ENCODE measurements at places on chromosomes 1 and 21. TPM values are rescaled to one million over a fixed set of nuclear protein-coding genes. Genes with fewer than 3 reads are reported as not detected.

The HES2 gene
- not detected for total RNA-seq

The ZNF648 gene
- not detected for total RNA-seq

The GUCA2B gene
- not detected for total RNA-seq

DNA sequence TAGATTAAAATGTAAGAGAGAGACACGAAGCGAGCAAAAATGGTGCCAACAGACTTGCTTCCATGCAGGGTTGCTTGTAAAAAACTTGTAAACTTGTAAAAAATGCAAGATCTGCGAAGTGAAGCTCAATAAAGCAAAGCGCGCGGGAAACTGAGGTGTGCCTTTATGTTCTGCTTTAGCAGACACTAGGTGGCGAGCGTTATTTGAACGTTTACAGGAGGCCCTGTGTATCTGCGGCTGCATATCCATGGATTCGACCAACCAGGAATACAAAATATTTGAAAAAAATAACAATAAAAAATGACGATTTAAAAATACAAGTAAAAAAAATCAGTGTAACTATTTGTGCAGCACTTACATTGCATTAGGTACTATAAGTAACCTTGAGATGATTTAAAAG lies 1.5 kb downstream of the UBE2G2 start:
- no peak for DNase-seq

- DNase-seq = peak; percentile 21
These were observed 45.4 kb downstream of the S100B start for GRCh38 chr21:46559291-46559983.

DNA sequence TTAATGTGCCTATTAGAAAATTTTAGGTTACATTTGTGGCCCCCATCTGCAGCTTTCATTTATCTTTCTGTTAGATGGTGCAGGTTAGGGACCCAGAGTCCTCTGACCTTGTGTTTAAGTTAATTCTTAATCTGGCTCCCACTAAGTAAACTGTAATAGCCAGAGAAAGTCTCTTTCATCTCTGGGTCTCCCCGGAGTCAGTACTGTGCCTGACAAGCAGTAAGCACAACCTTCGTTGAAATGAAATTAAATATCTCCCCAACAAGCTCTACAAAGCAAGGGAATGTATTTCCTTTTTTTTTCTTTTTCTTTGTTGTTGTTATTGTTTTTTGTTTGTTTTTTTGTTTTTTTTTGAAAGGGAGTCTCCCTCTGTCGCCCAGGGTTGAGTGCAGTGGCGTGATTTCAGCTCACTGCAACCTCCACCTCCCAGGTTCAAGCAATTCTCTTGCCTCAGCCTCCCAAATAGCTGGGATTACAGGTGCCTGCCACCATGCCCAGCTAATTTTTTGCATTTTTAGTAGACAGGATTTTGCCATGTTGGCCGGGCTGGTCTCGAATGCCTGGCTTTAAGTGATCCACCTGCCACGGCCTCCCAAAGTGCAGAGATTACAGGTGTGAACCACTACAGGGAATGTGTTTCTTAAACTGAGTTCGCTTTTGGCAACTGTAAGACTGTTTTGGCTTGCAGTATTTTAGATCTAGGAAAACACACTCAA lies 81.6 kb downstream of the HHIPL2 start:
- no peak for DNase-seq

DNA sequence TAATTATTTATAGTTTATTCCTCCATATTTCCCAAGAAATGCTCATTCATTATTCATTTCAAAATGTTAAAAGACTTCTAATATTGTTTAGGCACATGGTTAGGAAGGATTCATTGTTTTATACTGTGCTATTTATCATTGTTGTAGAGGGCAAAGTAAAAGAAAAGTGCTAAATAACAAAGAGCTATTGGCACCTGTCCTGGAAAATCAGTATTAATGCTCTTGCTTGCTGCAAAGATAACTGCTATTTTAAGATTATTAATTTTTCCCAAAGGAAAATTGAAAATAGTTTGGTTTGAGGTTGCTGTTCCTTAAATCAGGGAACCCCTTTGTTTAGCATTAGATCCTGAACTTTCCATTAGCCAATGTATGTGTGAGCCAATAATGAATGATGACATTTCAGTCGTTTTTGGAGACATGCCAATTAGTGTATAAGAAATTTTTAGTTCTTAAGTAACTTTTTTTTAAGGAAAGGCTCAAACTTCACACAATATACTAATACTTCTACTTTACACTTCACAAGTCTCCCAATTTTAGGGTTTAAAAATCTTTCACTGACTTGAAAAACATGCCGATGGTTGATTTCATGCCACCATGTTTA lies 39.9 kb downstream of the EPB41 start:
- no peak for DNase-seq

DNA sequence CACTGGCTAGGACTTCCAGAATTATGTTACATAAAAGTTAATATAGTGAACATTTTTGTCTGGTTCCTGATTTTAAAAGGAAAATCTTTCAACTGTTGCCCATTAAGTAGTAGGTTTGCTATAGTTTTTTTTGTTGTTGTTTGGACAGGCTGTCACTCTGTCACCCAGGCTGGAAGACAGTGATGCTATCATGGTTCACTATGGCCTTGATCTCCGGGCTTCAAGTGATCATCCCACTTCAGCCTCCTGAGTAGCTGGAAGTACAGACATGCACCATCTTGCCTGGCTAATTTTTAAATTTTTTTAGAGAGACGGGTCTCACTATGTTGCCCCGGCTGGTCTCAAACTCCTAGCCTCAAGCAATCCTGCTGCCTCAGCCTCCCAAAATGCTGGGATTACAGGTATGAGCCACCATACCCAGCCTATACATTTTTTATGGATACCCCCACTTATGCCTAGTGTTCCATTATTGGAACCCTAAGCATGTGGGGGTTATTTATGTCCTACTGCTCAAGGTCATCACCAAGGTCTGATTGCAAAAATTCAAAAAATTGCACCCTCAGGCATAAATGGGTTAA lies 6.5 kb downstream of the CTXND2 start:
- no peak for DNase-seq

DNA sequence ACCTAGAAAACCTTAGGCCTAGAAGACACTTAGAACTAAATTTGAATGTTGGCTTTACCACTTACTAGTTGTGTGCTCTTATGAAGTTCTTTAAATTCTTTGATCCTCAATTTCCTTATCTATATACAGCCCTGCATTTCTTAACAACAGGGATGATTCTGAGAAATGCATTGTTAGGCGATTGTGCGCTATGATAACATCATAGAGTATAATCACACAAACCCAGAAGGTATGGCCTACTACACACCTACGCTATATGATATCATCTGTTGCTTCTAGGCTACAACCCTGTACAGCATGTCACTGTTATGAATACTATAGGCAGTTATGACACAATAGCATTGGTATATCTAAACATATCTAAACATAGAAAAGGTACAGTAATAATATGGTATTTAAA lies 137.4 kb downstream of the CHD1L start:
- DNase-seq = no peak

- no peak for DNase-seq
These were observed 104.2 kb upstream of the TARDBP start for GRCh38 chr1:10908266-10908665.

DNA sequence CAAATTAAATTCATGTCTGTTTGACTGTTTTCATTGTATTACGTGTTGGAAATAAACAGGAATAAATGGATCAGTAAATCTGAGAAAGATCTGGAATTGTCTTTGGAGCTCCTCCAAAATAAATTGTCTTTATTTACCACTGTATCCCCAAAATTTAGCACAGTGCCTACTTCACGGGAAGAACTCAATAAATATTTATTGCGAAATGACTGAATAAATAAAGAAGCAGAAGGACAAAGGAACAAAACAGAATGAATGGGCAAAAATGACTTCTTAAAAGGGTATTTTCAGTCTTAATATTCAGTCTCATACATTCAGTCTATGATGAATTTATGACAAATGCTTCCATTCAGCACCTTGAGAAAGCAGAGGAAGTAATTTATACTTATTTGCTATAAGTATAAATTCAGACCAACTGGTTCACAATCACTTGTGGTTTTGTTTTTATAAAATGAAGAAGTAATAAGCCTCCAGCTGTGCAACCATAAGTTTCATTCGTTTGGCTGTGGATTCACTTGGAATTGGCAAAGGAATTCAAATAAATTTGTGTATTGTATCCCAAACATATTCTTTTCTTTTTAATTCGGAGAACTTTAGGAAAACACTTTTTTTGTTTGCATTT lies 19.2 kb upstream of the PRKAA2 start:
- no peak for DNase-seq

- no peak for DNase-seq
These were observed 83.4 kb downstream of the GREM2 start for GRCh38 chr1:240528591-240528990.

DNA sequence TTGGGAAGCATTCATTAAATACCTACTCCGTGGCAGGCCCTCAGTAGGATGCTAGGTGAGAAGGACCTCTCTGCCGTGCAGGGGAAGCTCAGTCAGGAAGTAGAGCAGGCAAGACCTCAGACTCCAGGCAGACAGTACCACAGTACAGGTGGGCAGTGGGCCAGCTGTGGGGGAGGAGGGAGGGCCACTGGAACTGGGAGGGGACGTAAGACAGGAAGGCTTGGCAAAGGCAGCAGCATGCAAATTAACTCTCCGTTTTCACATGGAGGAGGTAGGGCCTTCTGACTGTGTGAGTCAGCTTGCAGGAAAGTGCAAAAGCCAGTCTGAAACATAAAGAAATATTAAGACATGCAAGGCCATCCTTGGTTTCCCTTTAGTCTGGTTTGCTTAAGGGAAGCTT lies 157.7 kb downstream of the TRIM33 start:
- DNase-seq = no peak

DNA sequence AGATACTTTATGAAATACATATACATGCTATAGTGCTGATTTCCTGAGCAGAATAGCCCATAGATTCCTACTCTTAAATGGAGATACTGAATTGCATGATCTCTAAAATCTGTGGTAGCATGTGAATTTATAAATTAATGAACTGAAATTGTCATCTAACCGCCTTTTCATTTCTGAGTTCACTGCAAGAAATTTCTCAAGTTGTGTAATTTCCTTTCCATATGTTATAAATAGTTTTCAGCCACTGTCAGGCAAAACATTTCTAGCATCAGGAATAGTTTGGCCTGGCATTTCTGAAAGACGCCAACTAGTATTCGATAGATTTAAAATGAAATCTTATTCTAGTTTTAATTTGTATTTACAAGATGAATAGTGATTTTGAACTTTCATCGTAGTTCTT lies 310.1 kb downstream of the USH2A start:
- DNase-seq = no peak

GRCh38 chr1:55331351-55331750 lies 116.2 kb upstream of the USP24 start:
- DNase-seq = no peak

- no peak for DNase-seq
These were observed 7.0 kb downstream of the GPR37L1 start for GRCh38 chr1:202129453-202130296.

DNA sequence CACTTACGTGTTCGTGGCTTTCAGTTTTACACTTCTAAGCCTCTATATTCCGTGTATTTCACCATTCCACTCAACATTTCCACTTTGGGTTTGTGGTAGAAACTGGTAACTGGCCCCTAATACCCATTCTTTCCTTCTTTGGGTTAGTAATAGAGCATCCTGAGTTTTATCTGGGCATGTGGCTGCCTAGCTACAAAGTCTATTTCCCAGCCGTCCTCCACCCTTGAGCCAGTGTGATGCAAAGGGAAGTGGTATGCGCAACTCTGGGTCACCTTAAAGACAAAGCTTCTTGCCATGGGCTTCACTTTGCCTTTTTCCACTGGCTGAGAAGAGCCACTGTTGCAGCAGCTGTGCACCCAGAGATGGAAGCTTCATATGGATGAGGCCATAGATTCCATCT lies 73.9 kb downstream of the LAMC2 start:
- DNase-seq = no peak

DNA sequence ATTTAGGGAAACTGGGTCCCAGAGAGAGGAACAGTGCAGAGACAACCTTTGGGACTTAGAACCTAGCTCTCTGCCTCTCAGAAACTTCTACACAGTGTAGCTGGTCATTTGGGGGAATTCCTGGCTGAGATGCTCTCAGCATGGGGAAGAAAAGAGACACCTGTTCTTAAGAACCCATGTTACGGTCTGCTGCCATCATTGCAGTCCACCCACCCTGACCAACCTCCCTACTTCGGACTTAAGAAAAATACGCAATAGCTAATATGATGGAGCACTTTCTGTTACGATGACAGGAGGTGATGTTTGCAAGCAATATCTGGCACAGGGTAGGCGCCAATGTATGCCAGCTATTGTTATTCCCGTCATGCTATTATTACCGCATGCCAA lies 177.9 kb downstream of the IGSF21 start:
- DNase-seq = no peak
